ENCODE measurements at places on chromosomes 1 and 21.

DNA sequence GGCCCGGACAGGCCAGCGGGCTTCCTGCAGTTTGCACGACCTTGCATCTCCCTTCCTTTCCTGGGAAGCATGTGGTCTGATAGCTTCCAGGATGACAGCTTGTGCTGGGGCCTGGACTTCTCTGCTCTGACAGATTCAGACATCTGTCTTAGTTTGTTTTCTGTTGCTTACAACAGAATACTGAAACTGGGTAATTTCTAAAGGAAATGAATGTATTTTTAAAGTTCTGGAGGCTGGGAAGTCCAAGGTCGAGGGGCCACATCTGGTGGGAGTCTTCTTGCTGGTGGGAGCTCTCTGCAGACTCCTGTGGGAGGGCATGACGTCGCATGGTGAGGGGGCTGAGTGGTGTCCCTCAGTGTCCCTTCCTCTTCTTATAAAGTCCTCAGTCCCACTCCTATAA lies 35.3 kb upstream of the TENT5B start:
- DNase-seq: no peak

- no peak for DNase-seq
Measured at GRCh38 chr1:197402189-197402588, 134.1 kb downstream of the CRB1 start.

GRCh38 chr1:40315239-40315794 lies 1.8 kb downstream of the COL9A2 start:
- no peak for DNase-seq

- no peak for DNase-seq
Measured at GRCh38 chr1:69991644-69992043, 213.7 kb downstream of the LRRC40 start.

GRCh38 chr1:37255136-37255795 lies 219.1 kb upstream of the ZC3H12A start:
- DNase-seq: no peak
